ENCODE measurements at places on chromosomes 4 and X.

- DNase-seq, result no peak
Observed at GRCh38 chr4:169485086-169485485, 127.3 kb downstream of the NEK1 start.

GRCh38 chr4:27692158-27692557 lies 831.5 kb downstream of the STIM2 start:
- peak; percentile 5 for DNase-seq

DNA sequence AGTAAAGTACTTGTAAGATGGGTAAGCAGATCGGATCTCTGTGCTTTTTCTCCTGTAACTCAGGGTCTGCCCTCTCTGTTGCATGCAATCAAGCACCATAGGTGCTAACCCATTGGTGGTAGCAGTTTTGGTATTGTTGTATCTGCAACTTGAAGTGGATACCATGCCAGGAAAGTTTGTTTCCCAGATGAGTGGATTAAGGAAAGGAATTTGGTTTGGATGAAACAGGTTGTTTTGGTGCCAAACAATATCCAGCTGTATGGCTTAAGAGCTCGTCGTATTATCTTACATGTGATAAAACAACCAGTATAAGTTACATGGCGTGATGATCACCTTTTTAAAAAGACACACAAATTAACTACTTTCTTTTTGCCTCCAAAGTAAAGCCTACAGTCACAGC lies 280.9 kb upstream of the TENM3 start:
- peak; percentile 11 for DNase-seq

DNA sequence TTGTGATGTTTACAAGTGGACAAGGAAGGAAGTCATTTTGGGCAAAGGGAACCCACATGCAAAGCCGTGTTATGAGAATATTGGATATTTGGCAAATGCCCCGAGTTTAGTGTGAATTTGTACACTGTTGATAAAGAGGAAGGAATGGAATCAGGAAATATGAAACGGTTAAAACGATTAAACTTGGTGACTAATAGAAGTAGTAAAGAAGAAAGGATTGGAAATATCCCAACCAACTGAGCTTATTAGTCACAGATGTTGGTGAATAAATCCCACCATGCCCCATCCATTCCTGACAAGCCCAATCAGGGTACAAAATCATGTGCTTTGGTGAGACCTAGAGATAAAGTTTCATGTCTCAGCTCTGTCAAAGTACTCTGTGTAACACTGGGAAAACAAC lies 22.0 kb downstream of the ARHGAP24 start:
- DNase-seq, result no peak

DNA sequence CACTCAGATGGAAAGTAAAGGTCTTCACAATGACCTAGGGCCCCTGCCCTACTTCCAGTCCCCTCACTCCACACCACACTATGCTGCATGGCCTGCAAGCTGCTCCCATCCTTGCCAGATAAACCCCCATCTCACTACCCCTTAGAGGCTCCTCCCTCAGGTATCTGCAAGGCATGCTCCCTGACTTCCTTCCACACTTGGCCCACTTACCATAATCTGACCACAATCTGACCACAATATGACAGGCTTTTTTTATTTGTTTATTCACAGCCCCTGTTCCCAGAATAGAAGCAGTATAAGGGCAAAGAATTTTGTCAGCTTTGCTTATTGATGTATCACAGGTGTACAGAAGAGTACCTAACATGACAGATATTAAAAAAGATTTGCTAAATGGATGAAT lies 124.7 kb downstream of the CAMK2D start:
- no peak for DNase-seq

DNA sequence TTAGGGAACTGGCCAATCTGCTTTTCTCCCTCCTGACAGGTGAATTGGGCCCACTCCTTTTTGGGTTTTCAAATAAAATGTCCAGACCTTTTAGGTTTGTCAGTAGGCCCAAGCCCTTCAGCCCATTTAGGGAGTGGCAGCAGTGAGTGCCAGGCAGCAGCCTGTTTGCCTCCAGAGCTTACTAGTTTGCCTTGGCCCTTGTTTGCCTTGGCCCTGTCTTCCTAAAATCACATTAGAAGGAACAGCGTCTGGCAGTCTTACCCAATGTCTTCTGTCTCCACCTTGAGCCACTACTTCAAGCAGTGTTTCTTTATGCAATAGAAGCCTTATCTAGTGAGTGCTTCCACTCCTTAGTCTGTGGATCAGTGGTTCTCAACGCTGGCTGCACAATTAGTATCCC lies 117.1 kb downstream of the TMEM164 start:
- DNase-seq, result no peak

DNA sequence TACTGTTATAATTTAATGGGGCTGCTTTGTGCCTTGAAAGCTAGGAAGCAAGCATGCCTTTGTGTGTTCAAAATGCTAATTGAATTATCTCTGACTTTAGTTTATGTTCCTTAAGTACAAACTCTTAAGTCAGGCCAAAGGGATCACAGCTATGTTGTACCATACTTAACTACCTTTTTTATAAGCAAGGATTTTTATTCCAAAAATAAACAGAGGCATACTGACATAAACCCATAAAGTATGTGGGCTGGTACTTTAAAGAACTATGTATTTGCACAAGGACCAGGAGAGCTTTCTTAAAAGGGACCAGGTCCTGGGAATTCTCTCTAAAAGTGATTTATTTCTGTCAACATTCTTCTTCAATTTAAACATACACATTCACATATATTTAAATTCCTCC lies 57.8 kb upstream of the HCCS start:
- DNase-seq, result no peak

DNA sequence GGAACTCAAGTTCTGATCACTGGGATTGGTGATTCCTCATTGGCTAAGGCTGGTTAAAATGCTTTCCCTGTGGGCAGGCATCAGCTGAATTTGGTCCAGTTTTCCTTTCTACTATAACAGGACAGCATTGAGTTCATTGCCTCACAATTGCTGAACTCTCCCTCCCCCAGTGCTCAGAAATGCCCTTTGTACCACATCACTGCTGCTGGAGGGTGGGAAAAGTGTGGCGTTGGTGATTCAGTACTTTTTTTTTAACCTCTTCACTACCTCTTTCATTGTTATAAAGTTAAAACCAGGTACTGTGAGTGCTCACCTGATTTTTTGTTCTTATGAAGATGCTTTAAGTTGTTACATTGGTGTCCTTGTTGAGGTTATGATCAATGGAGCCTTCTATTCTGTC lies 69.3 kb upstream of the IL2 start:
- DNase-seq, result no peak

DNA sequence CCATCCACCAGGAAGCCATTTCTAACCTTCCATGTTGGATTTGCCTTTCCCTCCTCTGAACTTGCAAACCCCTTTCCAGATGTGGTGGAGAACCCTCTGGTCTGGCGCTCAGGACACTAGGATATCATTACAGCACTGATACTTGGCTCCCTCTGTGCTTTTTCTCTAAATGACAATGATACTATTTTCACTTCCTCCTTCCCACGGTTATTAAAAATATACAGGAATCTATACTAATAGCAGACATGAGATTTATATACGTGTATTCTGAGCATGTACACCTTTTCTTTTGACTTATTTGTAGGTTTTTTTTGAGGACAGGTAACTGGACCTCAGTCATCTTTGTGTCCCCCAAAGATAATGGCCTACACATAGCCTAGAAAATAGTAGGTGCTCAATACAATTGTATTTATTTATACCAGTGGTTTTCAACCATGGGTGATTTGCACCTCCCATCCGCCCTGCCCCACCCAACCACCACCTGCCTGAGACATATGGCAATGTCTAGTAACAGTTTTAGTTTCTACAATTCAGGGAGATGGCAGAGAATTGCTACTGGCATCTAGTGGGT lies 60.4 kb upstream of the PLAC8 start:
- no peak for DNase-seq

GRCh38 chr4:183374950-183375555 lies 52.8 kb upstream of the CLDN24 start:
- DNase-seq, result no peak

DNA sequence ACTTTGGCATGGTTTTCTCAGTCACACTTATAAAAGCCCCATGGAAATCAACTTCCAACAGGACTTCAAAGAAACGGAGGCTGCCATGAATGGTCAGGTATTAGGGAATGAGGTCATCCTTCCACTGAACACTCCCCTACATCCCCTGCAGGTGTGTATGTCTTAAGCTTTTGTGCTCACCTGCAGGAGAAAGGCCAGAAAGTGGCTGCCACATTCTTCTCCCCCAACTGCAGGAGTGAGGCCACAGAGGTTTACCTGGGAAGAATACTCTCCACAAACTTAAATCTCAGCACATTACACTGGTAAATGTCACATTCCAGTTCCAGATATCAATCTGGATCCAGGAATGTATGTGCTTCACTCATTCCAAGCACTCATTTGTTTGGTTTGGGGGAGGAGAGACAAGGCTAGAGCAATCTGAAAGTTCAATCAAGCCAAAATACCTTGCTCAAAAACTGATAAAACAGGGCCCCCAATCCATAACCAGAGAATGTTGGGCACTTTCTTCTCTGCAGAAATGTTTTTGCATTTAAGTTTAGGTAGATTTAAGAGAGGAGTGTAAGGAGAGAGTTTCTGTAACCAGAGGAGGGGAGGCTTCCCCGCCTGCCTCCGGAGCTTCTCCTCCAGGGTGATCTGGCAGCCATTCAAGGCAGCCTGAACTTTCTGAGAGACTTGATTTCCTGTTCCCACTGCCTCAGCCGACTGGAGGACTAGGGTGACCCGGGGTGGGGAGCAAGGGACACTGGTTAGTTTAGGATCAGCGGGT lies 15.4 kb downstream of the FAM9C start:
- no peak for DNase-seq

DNA sequence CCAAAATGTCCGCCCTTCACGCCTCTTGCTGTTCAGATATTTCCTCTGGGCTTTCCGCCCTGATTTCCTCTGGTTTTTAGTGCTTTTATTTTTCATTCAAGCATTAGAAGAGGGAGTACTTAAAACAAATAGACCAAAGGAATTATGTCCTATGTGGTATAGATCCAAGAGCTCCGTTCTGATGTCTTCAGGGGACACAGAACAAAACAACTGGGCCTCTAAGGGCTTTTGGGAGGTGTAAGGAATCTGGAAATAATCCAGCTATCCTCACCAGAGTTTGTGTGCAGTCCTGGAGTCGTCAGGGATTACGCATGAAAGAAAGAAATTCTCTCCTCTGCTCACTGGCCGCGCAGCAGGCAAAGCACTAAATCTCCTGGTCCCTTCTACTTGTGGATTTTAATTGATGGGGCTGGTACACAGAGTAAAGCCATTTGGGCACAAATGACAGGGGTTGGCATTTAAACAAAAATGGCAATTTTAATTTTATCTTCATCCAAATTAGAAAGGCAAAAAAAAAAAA lies 999.2 kb downstream of the ADGRL3 start:
- DNase-seq, result no peak

DNA sequence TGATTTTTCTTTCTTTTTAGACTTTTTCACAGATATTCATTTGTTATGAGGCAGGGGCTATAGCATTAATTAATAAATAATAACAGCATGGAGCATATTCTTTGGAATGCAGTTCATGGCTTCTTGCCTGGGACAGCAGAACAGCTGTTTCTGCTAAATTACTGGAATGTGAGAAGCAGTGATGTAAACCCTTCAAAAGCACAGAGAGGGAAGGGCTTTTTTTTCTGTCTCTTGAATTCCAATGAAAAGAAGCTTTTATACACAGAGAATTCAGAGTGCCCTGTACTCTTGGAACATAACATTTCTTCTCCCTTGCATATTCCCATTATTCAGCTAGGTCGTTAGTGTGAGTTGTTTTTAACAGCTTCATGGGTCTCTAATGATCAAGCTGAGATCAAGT lies 28.5 kb upstream of the ANK2 start:
- no peak for DNase-seq

GRCh38 chr4:52877036-52877435 lies 14.9 kb downstream of the RASL11B start:
- no peak for DNase-seq

DNA sequence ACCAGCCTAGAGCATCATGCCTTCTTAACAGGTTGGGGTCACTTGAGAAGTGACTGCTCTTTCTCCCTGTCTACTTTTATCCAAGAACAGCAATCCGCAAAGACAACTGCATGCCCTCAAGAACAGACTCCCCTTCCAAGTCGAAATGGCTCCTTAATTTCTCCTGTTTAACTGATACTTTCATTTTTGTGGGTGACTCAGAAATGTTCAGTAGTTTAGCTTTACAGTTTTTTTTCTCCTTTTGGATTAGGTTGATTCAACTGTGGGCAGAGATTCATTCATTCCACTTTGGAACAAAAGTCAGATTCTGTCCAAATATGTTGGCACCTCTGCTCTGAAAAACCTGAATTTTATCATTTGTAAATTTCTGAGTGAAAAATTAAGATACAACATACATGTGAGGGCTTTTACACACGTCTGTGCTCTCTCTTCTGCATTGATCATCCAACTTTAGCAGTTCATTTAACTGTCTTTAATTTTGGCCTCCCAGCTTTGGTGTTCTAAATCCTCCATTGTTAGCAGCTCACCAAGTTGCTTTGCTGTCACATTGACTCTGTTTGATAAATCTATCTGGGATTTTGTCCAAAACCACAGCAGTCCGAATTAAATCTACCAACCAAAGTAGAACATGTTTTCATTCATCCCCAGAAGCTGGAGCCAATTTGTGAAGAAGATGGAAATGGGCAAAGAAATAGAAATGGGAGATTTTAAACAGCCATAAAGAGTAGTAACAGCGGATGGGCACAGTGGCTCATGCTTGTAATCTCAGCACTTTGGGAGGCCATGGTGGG lies 50.0 kb downstream of the HOPX start:
- peak; percentile 28 for DNase-seq

- DNase-seq, result no peak
Observed at GRCh38 chr4:154019811-154020210, 230.9 kb upstream of the SFRP2 start.

GRCh38 chrX:127243654-127244053 lies 424.1 kb downstream of the PRR32 start:
- no peak for DNase-seq

- no peak for DNase-seq
Observed at GRCh38 chr4:148934926-148935578, 492.8 kb upstream of the NR3C2 start.

- no peak for DNase-seq
Observed at GRCh38 chr4:8590546-8590880, 2.1 kb upstream of the CPZ start.

DNA sequence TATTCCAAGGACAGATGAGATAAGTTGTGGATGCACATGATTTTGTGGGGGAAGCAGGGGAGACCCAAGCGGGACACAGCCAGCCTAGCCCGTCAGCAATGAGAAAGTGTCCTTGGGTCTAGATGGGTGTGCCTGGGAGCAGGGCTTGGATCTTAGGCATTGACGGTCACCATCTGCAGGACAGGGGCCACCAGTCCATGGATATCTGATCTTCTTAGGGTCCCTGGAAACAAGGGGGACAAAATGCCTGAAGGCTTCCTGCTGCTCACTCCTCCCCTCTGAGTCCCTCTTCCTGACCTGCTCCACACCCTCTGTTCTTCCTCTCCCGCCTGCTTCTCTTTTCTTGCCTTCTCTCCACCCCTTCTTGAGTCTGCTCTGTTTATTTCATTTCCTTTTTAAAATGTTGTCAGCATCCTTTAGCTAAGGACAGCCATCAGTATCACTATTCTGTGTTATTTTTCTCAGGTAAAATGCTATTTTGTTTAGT lies 298.4 kb downstream of the RAPGEF2 start:
- no peak for DNase-seq

Data from AG09319 (cell line).